ENCODE measurements at places on chromosomes 2 and 18.

GRCh38 chr2:29777161-29777560, 144.2 kb downstream of the ALK start:
- DNase-seq: no peak

DNA sequence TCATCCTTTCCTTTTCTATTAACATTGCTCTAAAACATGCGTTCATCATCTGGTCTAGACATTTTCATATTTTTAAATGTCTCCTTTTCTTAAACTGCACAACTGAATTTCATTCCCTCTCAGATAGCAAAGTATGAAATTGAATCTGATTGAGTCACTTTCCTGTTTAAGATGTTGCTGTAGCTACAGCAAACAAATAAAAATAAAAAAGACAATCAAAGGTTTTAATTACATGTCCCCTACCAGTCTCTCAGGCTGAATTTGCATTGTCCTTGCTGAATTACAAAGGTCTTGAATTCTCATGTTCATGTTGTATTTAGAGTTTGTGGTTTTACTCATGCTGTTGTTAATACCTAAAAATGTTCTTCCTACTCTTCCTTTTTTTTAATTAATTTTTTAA, 537.9 kb upstream of the LRATD1 start:
- no peak for DNase-seq

DNA sequence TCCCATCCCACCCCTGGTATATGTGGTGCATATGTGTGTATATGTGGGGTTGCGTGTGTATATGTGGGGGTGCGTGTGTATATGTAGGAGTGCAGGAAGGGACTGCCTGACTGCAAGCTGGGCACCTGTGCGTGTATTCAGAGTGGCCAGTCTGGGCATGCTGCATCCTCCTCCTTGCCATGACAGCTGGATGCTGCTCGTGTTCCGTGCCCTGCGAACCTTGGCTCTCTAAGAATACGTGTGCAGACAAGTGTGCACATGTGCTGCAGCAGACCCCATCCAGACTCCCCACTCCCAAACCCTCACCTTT, 222.1 kb downstream of the CELF4 start:
- DNase-seq: no peak

DNA sequence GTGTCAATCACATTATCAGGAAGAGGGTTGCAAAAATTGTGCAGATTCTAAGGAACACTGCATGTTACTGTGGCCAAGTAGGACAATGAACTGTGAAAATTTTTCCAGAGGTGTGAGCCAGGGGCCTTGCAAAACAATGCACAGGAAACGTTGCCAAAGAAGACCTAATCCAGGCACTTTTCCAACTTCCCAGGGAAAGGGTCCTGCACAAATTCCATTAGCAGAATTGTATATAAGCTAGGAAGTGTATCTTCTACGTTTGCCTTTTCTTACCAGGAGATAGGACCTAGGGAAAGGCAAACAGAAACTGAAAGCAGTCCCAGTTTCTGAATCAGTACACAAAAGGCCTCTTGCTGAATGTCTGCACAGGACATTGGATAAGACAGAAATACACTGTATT, 1888.3 kb upstream of the CELF4 start:
- DNase-seq: no peak

DNA sequence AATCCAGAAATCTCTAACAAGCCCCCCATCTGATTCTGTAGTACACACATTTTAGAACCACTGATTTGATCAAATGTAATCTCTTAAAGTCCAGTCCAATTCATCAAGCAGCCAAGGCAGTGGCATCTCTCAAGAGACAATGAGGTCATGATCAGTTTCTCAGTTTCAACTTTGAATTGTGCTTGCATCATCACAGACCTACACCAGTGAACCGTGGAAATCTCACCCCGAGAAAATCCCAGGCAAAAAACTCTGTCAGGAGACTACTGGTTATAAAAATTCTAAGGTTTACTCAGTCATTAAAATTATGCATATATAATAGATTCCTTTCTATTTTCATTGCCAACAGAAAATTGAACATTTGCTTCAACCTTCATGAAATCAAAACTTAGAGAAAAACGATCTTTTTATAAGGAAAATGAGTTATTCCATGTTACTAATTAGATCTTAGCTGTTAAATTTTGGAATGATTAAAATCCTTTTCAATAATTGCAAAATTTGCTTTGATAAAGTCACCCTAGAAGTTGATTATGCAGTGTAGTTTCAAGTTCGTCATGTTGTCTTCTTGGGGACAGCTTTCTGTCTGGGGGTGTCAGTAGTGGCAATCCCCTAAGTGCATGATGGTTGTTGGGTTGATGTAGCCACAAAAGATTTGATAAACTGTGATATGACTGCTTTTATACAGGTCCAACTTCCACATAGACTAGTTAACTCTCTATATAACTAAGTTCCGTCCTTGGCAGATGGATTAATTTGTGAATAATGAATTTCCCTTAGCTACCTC, 235.0 kb downstream of the CAMKMT start:
- DNase-seq: no peak

- no peak for DNase-seq
Measured at GRCh38 chr18:45357686-45358470, 257.4 kb upstream of the SLC14A2 start.

GRCh38 chr2:213609570-213610170, 325.4 kb downstream of the SPAG16 start:
- no peak for DNase-seq

DNA sequence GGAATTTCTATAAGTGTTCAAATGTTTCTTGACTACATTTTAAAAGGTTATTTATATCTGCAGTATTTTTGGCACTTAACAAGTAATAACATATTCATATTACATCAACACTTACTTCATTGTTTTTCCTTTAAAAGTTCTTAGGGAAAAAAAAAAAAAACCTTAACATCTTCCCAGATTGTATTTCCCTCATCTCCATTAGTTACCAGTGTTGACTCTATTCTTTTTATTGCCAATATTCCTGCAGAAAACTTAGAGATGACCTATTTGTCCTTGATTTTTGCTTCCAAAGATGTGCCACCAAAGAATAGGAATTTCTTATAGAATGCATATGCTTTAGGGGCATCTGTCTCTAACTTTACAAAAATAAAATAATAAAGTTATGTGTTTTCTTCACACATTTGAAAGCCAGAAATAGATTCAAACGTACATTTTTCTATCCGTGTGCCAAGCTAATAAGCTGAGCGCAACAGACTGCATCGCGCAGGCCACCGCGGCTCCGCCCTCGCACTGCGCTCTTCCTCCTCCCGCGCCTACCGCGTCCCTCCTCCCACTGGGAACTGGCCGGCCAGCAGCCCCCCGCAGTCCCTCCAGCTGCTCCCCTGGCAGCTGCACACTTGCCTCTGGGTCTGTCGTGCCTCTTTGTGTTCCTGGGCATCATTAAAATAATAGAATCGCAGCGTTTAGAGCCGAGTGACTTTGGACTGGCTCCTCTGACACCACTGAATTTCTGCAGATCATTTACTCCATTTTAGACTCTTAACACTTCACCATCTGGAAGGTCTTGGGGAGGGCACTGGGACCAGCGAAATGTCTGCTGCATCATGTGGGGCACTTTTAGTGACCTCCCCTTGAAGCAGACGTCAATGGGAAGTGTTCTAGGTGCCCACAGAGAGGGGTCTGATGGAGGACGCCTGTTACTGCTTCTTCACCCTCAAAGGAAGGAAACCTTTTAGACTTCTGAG, 21.2 kb upstream of the NAB1 start:
- DNase-seq: no peak

DNA sequence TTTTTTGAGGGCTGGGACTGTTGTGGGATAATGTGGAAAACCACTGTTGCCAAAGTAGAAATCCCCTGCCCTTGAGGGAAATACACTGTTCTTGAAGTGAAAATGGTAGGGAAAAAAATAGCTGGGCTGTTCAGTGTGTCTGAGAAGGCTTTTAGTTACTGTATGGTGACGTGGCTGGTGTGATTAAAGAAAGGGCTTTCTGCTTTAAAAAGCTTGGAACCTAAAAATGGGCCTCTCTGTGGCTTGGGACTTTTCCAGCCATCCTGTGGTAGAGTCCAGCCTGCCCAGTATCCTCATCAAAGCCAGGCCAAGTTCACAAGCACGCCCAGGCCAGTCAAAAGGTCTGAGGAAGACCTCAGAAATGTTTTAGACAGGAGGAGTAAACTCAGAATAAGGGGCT, 6.8 kb downstream of the MGAT5 start:
- DNase-seq: no peak

DNA sequence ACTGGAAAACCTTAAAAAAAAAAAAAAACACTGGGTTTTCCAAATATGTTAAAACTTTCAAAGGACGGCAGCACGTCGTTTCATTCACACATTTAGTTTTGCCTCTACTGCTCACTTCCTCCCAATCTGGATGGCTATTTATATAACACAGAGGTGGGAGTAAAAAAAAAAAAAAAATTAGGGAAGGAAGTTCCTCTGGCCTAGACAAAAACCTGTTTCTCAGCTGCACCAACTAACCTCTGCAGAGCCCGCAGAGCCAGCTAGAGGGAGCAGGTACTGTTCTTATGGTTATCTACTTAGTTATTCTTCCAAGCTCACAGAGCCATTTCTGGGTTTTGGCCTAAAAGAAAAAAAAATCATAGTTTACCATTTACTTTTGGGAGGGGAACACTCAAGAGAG, 28.1 kb downstream of the SLC1A4 start:
- no peak for DNase-seq

DNA sequence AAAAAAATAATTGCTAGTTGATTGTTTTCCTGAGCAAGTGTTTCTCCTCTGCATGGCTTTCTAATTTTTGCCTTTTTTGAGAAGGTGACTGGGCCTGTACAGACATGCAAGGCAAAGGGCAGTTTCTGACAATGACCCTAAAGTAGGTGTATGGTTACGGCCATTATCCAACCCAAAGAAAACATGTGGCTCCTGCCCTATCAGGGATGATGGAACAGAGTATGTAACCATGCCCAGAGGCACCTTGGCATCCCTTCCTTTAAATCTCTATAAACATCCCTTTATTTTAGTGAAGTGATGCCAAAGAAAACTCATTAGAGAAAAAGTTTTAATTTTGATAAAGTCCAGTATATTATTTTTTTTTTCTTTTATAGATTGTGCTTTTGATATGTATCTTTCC, 217.5 kb downstream of the LPIN1 start:
- no peak for DNase-seq

- no peak for DNase-seq
Measured at GRCh38 chr18:35282353-35282752, 7.7 kb downstream of the ZSCAN30 start.

- DNase-seq: no peak
Measured at GRCh38 chr2:175103191-175103590, 64.8 kb downstream of the ATF2 start.

DNA sequence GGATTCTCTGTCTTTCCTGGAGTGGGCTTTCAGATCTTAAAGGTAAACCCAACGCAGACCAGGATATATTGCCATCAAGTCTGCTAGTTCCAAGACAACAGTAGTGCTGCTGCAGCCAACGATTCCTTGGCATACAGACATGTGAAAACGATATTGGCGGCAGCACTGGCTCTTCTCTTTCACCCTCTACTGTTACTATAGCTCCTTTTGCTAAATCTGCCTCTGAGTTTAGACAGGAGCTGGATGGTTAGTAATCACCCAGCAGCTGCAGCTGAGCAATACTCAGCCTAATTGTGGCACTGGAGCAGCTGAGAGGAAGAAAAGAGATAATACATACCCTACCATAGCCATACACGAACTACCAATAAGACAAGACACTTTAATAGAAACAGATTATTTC, 4.0 kb downstream of the YES1 start:
- DNase-seq: no peak

DNA sequence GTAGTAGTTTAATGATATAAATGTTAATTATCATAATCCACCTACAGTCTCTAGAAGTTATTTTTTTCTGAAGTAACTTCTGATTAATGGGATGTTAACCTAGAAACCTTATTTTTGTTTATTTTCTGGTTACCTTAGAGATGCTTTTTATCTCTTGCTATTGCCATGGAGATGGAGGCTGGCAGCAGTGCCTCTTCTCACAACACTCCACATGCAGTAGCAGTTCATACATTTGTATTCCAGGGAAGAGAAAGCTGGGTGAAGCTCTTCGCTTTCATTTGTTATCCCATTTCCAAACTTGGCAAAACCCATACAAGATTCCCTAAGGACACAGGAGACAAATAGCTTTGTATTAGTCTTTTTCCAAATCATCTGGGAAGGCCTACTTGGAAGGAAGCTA, 1794.1 kb upstream of the LRRTM1 start:
- no peak for DNase-seq

DNA sequence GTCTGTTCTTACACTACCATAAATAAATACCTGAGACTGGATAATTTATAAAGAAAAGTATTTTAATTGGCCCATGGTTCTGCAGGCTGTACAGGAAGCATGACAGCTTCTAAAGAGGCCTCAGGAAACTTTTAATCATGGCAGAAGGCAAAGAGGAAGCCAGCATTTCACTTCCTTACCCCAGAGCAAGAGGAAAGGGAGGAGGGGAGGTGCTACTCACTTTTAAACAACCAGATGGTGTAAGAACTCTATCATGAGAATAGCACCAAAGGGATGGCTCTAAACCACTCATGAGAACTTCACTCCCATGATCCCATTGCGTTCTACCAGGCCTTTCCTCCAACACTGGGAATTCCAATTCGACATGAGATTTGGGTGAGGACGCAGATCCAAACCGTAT, 344.4 kb upstream of the SLC39A10 start:
- no peak for DNase-seq

- DNase-seq: no peak
Measured at GRCh38 chr18:50814395-50814794, 5.4 kb downstream of the MRO start.

GRCh38 chr2:71452565-71452964, 796 bp upstream of the DYSF start:
- DNase-seq: no peak

DNA sequence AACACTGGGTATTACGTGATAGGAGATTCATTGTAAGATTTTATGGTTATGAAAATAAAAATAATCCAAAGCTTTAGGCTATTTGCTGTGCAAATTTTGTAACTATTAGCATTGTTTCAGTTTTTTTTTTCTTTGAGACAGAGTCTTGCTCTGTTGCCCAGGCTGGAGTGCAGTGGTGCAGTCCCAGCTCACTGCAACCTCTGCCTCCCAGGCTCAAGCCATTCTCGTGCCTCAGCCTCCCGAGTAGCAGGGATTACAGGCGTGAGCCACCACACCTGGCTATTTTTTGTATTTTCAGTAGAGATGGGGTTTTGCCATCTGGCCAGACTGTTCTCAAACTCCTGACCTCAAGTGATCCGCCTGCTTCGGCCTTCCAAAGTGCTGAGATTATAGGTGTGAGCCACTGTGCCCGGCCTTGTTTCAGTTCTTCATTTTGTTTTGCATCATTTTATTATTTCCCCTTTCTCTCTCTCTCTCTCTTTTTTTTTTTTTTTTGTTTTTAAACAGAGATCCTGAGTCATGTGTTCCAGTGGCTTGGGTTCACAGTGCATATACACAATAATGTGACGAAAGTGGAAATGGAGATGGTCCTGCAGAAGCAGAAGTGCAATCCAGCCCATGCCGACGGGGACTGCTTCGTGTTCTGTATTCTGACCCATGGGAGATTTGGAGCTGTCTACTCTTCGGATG, 25.8 kb downstream of the CASP10 start:
- DNase-seq: no peak

GRCh38 chr2:21038403-21039073, 5.3 kb downstream of the APOB start:
- DNase-seq: no peak

- no peak for DNase-seq
Measured at GRCh38 chr2:235669983-235670962, 176.4 kb downstream of the AGAP1 start.

All from stimulated activated CD4-positive, alpha-beta T cell treated with anti-CD3 and anti-CD28 coated beads, Interleukin-12 subunit alpha, Interleukin-12 subunit beta, amount 100 ng/mL, for 24 hours (primary cell).